ENCODE measurements at places on chromosomes 3 and 15.

GRCh38 chr15:76342382-76343201, 6.0 kb downstream of the ISL2 start:
- no peak for DNase-seq

GRCh38 chr15:43763819-43764446, 12.8 kb downstream of the ELL3 start:
- no peak for DNase-seq

GRCh38 chr15:90099072-90099867, 3.0 kb downstream of the IDH2 start:
- no peak for DNase-seq

DNA sequence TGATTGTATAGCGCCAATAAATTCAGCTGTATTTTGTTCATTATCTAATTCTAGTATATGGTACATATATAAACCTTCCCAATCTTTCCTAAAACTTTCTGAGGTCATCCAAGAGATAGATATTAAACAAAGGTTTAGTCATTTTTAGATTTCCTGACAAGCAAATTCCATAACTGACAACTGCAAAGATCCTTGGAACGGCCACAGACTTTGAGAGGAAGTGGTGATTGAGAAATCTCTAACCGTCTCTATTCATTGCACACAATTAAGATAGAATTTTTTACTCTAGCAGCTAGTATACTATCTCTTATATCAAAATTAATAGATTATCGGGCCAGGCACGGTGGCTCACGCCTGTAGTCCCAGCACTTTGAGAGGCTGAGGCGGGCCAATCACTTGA, 4.7 kb downstream of the CSNK1G1 start:
- no peak for DNase-seq

GRCh38 chr15:66498501-66499386, 1.2 kb upstream of the SNAPC5 start:
- peak; percentile 36 for DNase-seq

DNA sequence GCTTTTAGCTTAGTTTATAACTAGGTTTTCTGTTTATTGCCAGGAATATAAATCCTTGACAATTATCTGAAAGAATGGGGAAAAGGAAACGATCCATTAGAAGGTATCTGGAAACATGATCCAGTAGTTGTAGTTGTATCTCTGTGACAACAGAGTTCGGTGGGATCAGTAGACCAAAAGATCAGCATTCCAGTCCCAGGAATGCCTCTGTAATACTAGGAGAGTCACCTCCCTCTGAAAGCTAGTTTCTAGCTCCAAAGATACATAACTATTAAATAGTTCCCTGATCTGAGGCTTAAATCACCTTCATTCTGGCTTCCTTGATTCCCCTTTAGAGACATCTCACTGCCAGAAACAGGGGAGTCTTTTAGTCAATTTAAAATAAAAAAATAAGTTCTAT, 34.1 kb downstream of the MB21D2 start:
- no peak for DNase-seq

DNA sequence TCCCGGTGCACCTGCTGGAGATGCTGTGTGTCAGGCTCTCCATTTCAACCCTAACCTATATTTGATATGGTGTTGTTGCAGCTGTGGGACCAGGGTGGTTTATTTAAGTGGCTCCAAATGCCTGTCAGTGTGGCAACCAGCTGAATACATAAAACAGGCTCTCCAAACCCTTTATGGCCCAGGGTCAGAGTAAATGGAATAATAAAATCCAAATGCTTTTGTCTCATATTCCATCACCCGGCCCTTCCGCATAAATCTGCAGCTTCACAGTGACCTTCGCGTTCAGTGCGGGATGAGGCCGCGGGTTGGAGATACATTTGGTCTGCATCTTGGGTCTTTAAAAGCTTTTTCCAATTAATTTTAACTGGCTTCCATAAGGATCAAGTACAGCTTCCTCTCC, 382.1 kb upstream of the NR2F2 start:
- DNase-seq = no peak

DNA sequence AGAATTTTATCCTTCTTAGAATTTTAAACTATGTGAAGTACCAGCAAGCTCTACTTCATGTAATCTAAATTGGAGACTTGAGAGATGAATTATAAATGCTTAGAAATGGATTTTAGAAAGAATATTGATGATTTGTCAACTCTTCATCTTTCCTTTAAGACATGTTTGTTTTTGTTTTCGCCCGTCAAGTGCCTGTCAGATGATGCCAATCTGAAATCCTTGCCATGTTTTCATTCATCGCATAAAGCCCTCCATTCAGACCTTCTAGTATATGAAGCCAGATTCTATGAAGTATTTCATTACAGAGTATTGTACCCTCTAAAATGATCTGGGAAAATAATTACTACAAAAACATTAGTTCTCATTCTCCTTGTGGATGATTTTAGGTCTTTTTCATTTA, 223.2 kb upstream of the SOX2 start:
- DNase-seq = no peak

GRCh38 chr3:25831578-25831977, 41.7 kb downstream of the OXSM start:
- DNase-seq = peak; percentile 71

DNA sequence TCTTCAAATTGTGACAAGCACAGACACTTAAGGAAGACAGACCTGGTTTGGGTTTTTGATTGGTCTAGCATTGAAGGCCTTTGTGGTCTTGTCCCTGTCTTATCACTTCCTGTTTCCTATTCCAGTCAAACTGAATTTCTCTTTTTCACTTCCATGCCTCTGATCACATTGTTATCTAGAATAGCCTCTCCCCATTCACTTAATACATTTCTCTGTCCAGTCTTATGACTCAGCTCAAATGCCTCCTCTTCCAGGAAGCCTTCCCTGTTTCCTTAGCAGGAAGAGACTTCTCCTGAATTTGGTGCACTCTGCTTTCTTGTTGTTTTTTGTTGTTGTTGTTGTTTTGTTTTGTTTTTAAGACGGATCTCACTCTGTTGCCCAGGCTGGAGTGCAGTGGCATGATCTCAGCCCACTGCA, 45.5 kb downstream of the LIMD1 start:
- DNase-seq = no peak

- no peak for DNase-seq
These were observed 11.2 kb upstream of the TGM5 start for GRCh38 chr15:43277901-43278300.

Measured in bone marrow (tissue), 2 donors.